ENCODE measurements at places on chromosomes 2 and 18.

GRCh38 chr18:8957731-8958130 is 144.8 kb upstream of the NDUFV2 start:
- DNase-seq = no peak

DNA sequence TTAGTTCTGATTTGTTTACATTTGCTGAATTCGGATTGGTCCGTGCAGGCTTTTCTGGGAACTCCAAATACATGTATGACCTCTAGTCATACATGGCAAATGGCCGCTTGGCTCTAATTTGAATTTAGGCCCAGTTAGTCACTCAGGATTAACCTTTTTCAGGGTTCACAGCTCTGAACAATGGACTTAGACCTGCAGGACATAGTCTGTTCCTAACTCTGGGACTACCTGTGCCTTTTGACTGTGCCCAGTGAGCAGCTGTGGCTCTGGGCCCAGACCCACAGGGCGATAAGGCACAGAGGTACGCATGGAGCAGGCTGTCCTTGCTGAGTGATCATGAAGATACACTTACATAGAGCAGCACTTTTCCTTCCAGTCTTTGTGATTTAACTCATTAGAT is 28.5 kb downstream of the IL37 start:
- no peak for DNase-seq

GRCh38 chr2:76169276-76170008 is 458.7 kb upstream of the GCFC2 start:
- DNase-seq = no peak

DNA sequence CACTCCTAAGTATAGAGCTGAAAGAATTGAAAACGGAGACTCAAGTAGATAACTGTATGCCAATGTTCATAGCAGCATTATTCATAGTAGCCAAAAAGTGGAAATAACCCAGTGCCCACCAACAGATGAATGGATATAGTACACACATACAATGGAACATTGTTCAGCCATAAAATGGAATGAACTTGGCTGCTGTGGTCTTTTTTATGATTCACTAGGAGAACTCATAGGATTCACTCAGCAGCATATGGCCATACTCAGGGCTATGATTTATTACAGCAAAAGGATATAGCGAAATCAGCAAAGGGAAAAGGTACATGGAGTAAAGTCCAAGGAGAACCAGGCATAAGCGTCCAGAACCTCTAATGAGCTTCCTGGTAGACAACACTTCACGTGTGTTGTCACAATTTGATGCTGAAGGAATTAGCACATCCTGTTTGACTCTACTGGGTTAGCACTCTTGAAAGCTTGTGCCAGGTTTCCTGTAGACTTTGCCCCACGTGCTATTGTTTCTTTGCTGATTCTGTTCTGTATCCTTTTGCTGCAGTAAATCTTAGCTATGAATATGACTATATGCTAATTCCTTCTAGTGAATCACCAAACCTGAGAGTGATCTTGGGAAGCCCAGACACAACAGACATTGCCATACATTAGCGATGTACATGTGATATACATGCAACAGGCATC is 15.7 kb downstream of the SPC25 start:
- DNase-seq = no peak

DNA sequence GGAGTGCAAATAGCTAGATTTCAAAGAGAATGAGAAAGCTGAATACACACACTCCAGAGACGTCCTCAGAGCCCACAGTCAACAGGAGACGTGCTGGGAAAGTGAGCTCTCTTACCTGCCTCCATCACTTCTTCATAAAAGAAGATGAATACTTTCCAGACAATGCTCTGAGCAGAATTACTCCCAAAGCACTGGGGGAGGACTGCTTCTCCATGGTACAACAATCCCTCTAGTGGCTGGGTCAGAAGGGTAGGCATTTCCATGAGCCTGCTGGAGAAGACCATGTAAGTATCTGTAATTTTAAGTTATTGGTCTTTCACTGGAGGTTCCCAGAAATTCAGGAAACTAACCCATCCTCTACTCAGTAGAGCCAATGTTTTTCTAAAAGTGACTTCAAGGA is 190.3 kb downstream of the RBM43 start:
- peak; percentile 68 for DNase-seq

- DNase-seq = no peak
Observed at GRCh38 chr2:159066541-159067156, 98.2 kb downstream of the TANC1 start.

GRCh38 chr2:237706257-237706656 is 78.9 kb downstream of the LRRFIP1 start:
- DNase-seq = no peak

DNA sequence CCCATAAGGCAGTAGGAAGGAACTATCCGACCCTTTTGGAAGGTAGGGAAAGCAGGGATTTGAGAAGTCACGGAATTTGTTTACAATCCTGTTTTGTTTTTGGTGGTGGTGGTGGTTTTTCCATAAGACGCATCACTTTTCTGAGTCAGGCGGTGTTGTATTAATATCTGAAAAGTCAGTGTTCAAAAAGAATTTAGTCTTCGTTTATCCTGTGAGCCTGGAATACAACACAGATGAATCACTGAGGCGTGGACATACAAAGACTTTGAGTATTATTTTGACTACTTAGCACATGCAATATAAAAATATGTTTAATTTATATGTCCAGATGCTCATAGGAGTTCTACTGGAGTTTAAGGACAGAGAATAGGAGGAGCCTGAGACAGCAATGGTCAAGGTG is 785 bp downstream of the ZNF892 start:
- peak; percentile 13 for DNase-seq

GRCh38 chr18:74310411-74310810 is 5.2 kb upstream of the C18orf63 start:
- peak; percentile 58 for DNase-seq

DNA sequence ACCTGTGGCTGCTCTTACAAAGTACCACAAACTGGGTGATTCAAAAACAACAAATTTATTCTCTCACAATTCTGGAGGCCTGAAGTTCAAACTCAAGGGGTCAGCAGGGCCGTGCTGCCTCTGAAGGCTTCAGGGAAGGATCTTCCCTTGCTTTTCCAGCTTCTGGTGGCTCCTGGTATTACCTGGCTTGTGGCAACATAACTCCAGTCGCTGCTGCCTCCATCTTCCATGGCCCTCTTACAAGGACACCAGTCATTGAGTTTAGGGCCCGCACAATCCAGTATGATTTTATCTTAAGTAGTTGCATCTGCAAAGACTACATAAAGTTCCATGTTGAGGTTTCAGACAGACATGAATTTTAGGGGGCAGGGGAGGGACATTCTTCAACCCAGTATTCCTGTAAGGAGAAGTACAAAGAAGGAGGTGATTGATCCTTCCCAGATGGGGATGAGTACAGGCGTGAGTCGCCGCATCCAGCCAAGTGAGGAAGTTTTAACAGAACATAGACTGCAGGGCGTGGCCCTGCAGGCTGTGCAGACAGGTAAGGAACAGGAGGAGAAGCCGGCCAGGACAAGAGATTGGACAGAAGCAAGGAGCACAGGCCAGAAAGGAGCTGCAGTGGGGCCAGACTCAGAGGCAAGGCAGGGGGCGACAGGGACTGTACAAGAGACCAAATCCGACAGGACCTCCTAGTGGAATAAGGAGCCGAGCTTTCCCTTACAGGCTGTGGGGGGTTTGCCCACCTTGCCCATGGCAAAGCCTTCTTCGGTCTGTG is 44.4 kb upstream of the BZW1 start:
- no peak for DNase-seq

DNA sequence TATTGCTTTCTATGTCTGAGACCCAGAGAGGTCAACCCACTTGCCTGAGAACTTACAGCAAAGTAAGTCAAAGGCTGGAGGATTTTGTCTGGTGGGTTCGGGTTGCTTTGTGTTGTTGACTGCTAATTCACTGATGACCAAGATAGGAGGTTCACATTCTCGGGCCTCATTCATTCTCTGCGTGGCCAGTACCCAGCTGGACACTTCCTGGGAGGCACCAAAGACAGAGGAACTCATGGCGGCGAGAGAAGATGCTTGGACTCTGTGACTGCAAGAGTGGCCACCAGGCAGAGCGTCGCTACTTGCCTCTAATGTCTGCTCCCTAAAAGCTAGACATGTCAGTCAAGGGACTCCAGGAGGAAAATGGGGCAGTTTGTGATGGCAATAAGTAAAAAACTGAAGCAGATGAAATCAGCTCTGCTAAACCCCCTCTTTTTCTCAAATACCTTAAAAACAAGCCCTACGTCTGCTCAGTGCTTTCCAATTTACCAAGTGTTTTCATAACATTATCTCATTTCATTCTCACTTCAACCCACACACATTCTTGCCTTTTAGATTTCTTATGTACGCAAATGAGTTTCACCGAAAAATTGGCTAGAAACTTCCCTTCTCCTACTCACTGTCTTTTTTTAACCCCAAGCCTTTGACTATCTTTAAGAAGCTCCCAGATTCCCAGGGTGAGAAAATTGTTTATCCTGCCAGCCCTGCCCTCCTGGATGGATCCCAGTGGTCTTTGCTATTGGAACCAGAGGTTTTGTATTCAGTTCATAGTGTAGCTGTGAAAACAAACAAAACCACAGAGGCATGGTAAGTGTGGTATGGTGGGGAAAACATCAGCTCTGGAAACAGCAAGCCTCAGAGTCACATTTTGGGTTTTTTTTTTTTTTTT is 4.9 kb upstream of the LBH start:
- DNase-seq = peak; percentile 56

DNA sequence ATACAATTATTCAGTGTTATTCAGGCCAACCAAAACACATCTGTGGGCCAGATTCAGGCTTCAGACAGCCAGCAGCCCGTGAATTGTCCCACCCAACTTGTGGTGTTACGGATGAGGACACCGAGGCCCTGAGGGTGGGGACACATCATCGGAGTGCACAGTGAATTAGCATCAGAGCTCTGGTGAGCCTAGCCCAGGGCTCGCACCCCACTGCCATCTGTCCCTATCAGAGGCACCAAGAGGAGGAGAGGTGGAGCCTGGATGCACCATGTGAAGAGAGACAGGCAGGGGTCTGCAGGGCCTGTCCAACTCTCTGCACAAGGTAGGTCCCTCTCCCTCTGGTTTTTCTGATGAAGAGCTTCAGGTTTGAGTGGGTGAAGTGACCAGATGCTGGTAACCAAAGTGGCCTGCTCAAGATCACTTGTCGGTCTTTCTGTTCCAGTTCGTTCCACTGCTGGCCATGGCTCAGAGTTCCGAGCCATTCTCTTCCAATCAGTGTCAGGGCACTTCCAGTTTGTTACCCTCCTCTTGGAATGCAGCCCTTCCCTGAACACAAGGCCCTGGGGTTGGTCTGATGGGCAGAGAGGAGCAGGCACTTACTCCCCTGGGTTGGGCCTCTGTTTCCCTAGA is 14.8 kb upstream of the GLI2 start:
- DNase-seq = no peak

- DNase-seq = peak; percentile 86
Observed at GRCh38 chr18:12317664-12318333, 9.8 kb downstream of the TUBB6 start.

- DNase-seq = peak; percentile 83
Observed at GRCh38 chr18:73235491-73235890, 367.7 kb upstream of the NETO1 start.

DNA sequence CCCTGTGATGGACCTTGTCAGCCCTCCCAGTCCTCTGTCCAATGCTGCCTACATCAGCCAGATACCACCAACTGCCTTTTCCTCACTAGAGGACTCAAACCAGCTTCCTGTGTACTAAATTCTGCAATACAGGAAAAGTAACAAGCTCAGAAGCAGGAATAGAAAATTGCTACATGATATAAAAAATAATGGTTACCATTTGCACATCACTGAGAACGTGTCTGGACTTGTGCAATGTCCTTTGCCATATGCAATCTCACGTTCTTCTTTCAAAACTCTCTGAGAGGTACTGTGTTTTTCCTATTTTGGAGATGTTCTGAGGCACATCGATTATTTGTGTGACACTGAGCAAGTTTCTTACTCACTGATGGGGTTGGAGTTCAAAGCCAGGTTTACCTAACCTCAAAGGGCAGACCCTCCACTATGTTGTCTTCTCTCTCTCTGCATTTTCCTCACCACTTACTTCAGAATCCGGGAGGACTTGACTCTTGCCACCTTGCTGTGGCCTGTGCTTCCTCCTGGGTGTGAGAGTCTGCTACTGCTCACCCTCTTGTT is 12.1 kb downstream of the UPP2 start:
- no peak for DNase-seq

DNA sequence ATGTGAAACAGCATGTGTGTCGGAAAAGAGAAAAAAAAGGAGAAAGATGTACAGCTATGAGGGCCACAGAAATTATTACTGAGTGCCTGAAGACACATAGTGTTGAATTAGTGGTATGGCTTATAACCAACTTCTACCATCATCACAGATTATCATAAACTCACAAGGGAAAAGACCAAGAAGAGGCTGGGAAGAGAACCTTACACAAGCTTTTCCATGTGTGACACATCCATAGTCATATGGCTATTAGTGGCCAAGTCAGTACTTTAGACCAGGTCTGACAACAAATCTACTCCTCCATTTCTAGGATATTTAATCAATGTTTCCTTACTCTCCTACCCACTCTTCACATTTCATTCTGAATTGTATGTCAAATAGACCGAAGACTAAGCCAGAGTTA is 3.5 kb upstream of the GALNT5 start:
- DNase-seq = no peak

- no peak for DNase-seq
Observed at GRCh38 chr2:129876541-129876940, 102.9 kb upstream of the RAB6C start.

All from AG10803 (cell line).